Amniotic epithelial cell (primary cell): ENCODE measurements at places on chromosomes 11 and 22.

GRCh38 chr11:93907901-93908300, 57.5 kb upstream of the VSTM5 start:
- no peak for DNase-seq

DNA sequence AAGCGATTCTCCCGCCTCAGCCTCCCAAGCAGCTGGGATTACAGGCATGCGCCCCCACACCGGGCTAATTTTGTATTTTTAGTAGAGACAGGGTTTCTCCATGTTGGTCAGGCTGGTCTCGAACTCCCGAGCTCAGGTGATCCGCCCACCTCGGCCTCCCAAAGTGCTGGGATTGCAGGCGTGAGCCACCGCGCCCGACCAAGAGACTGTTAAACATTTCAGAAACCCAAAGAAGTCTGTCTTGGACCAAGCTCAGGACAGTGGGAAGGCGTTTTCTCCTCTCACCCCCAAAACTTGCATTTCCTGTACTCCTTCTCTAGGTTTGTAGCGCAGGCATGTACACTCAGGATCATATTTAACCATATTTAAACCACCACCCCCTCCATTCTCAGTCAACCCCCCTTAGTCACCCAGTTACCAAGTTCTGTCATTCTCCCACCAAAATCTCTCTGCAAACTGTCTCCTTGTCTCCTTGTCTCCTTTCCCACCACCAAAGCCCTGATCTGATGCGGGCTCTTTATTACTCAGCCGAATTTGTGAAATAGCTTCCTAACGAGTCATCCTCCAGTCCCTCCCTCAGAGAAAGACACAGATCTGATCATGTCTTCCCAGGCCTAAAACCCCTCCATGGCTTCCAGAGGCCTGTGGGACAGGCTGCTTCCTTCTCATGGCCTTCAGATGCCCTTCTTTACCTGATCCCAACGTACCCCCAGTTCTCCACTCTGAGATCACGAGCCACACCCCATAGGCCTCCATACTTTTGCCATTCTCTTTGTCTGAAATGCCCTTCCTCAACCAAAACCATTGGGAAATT, 29.0 kb upstream of the CREB3L1 start:
- DNase-seq, result peak; percentile 97

DNA sequence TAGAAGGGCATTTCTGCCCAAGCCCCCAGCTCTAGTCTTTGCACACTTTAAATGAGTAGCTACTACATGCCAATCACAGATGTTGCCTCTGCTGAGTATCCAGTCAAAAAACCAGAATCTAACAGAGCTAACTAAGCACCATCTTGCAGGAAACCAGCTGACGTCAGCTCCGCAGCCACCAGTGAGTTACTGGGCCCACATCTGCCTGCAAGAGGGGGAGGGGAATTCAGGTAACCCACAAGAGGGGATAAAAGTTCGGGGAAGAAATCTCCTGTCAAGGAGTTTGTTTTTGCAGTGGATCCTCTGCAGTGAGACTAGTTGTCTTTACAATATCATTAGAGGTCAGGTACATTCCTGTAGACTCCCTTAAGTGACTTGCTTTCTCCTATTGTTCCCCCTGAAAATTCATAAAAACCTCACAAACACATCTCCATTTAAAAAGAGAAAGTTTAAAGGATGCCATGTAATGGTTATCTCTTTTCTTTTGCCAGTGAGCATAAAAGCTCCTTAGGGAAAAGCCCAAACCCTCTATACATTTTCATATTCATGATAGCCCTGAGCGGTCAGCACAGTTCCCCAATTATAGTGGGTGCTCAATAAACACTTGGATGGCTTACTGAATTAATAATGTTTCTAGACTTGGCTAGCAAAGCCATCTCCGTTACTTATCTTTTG, 9.3 kb downstream of the CD44 start:
- DNase-seq, result no peak

GRCh38 chr11:72807021-72807693, 7.1 kb upstream of the ATG16L2 start:
- DNase-seq, result peak; percentile 65

- DNase-seq, result peak; percentile 59
These were observed 165.6 kb upstream of the DDI1 start for GRCh38 chr11:103870821-103871309.

GRCh38 chr11:107769189-107769588, 57.3 kb upstream of the SLN start:
- DNase-seq, result peak; percentile 44

DNA sequence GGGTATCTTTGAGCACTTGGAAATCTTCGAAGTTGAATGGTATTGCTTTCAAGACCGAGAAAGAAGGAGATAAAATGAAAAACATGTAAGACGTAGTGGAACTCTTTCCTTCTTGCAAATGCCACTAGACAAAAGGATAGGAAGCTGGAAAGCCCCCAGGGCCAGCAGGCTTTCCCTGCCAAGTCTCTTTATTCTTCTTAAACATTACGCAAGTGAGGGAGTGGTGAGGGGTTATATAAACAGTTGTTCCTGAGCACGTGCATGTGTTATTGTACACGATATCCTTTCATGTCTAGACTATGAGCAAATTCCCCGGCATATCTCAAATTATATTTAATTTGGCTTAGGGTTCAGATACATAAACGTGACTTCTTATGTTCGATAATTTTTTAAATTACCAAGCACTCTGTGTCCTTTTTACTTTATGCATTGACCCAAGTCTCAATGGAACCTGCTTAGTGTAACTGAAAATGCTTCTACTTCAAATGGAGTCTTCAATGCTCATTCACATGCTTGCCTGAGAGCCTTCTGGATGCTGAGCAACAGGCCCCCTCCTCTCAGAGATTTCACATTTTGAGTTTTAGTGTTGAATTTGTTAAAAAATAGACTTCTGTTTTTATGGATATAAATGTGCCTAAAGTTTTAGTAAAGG, 59.0 kb downstream of the PPP2R1B start:
- DNase-seq, result peak; percentile 71

GRCh38 chr11:18972336-18972735, 33.1 kb upstream of the MRGPRX1 start:
- no peak for DNase-seq

DNA sequence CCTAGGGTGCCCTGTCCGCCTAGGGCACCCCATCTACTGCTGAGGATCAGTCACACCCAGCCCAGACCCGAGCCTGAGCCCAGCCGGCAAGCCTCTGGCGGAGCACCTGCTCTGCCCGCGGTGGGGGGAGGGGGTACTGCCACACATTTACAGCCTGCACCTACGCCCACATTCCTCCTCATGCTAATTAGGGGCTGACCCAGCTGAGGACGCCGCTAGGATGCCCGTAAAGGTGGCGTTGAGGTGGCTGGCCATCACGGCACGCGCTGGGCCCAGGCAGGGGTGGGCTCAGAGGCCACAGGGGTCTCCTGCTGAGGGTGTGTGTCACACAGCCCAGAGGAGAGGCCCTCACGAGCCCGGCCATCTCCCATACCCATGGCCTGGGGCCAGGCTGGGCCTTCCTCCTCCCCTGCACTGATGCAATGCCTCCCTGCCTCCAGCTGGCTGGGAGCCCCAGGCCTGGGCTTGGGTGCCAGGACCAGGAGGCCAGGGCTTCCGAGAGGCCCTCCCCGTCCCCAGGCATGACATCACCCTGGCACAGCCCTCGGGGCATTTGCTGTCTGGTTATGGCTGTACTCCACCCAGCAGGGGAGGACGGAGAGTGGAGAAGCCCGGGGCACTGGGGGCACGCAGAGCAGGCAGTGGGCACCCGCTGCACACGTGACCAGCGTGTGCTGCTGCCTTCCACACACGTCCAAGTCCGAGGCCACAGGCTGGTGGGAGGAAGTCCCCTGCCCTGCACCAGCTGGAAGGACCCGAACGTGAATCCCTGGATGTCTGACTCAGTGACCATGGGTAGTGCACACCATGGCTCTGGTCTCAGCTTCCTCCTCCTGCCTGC, 12.7 kb downstream of the DUSP8 start:
- peak; percentile 59 for DNase-seq

- no peak for DNase-seq
These were observed 41.3 kb upstream of the HMGXB4 start for GRCh38 chr22:35215993-35216392.

GRCh38 chr11:43988040-43988817, 45.8 kb downstream of the C11orf96 start:
- DNase-seq, result peak; percentile 40

- no peak for DNase-seq
These were observed 160.0 kb downstream of the NTM start for GRCh38 chr11:131530407-131530806.

GRCh38 chr11:46874586-46874985, 28.5 kb upstream of the CKAP5 start:
- no peak for DNase-seq

DNA sequence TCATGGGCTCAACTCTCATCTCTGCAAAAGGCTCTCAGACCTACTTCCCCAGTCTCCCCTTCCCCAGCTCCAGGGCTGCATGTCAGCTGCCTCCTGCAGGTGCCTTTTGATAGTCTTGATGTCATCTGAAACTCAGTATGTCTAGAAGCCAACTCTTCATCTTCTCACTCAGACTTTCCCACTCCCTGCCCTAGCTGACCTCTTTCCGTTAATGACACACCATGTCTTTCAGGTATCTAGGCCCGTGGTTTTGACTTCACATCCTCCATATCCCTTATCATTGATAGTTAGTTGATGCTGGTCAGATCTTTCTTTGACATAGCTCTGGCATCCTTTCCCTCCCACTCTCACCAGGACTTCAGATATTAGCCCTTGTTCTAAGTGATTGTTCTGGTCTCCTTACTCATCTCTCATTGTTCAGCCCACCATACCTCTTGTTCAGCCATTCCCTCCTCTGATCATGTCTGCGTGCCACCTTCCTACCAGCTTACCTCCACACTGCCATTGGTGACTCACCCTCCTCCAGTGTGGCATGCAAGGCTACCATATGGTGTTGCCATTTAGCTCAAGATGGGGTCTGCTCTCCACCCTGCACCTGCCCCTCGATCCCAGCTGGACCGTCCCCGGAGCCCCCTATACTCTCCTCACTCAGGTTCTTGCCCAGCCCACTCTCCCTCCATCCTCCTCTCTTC, 18.4 kb downstream of the TTC12 start:
- no peak for DNase-seq

- no peak for DNase-seq
These were observed 181.3 kb upstream of the SEZ6L start for GRCh38 chr22:25987948-25988347.

DNA sequence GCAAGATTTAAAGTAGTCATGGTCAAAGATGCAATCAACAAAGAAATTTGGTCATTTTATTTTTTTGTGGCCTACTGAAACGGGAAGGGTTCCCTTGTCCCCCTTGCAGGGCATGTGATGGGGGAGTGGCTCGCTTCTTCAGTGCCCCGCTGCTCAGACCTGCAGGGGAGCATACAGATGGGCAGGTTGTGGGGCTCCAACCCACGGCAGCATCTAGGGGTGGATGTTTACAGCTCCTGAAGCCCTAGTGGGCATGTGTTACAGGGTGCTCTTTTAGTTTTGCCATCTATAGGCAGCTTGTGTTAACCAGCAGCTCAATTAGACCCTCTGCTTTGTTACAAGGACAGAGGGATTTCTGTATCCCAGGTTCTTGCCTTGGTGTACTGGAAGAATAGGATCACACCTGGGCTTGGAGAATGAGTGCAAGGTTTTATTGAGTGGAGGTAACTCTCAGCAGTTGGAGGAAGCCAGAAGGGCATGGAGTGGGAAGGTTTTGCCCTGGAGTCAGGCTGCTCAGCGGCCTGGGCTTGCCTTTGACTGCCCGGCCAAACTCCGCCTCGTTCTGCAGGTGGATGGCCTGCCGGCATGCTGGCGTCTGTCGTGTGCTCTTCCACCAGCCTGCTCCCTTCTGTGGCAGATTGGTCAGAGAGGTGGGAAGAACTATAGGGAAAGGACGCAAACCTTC, 9.4 kb downstream of the GSTP1 start:
- DNase-seq, result no peak

DNA sequence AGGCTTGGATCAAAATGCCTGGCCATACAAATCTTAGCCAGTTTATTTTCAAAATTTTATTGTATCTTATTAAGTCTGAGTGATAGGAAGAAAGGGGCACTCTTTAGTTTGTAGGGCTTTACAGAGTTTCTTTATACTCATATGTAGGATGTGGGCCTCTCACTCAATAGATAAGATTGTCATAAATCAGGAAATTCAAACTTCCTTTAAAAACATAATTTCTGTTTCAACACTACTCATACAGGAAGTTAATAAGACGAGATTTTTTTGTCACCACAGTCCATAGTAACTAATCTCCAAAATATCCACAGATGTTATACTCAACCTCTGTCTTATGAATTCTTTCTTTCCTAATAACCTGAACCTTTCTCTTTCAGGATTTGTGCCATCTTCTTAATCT, 13.3 kb upstream of the OR56B4 start:
- no peak for DNase-seq

GRCh38 chr11:31254415-31254814, 115.1 kb downstream of the DCDC1 start:
- peak; percentile 58 for DNase-seq

GRCh38 chr22:38033522-38034277, 23.5 kb upstream of the PICK1 start:
- no peak for DNase-seq

DNA sequence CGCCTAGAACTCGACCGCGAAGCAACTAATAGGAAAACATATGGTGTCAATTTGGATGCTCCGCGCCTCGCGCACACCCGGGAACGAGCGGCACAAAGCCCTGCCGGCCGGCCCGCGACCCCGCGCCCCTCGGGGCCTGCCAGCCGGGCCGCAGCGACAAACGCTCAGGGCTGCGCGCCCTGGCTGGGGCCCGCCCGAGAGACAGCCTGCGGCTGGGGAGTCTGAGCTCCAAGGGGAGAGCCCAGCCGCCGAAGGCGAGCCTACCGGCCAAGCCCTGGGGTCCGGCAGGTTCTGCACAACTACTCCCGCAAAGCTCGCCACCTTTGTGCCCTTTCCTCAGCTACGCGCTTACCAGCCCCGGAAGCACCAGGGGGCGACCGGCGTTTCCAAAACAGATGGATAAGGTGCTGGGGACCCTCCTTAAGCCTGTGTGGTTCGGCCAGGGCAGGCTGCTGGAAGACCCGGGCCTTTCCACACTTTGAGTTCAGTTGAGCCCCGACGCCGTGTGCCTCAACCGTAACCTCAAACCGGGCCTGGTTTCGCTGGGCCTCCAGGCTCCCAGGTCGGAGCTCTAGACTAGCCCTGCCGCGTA, 6.0 kb downstream of the PAX6 start:
- no peak for DNase-seq
